Activated CD4-positive, alpha-beta T cell treated with anti-CD3 and anti-CD28 coated beads, Interleukin-2, amount 50 U/mL, for 4 hours (primary cell): ENCODE measurements at places on chromosomes 11 and 22.

GRCh38 chr11:93741882-93742226, 382 bp downstream of the C11orf54 start:
- no peak for DNase-seq

- no peak for DNase-seq
Observed at GRCh38 chr11:111157571-111157970, 88.0 kb upstream of the POU2AF2 start.

- no peak for DNase-seq
Observed at GRCh38 chr22:42766860-42767259, 46.2 kb upstream of the A4GALT start.

- no peak for DNase-seq
Observed at GRCh38 chr22:30247974-30248373, 1.4 kb upstream of the LIF start.

- no peak for DNase-seq
Observed at GRCh38 chr22:46619240-46619829, 851 bp upstream of the GRAMD4 start.

GRCh38 chr11:75337195-75337654, 14.2 kb downstream of the ARRB1 start:
- DNase-seq: no peak

DNA sequence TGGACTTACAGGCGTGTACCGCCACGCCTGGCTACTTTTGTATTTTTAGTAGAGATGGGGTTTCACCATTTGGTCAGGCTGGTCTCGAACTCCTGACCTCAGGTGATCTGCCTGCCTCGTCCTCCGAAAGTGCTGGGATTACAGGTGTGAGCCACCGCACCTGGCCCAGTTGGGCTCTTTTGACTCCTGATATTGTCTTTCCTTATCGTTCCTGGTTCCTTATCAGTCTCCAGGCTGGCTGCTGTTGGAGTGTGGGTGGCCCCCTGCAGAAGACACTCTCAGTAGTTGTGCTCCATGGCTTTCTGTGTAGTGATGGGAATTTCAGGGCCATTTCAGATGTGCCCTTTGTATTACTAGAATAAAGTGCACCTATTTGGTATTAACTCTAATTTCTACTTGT, 55.3 kb downstream of the C22orf31 start:
- no peak for DNase-seq

GRCh38 chr11:131544591-131544990, 174.2 kb downstream of the NTM start:
- no peak for DNase-seq

GRCh38 chr11:118086913-118087768, at the start of gene SMIM35:
Gene SMIM35 (minus strand): TSS chr11:118086963. CDS start chr11:118086757, 206 bp downstream.
- DNase-seq: no peak

DNA sequence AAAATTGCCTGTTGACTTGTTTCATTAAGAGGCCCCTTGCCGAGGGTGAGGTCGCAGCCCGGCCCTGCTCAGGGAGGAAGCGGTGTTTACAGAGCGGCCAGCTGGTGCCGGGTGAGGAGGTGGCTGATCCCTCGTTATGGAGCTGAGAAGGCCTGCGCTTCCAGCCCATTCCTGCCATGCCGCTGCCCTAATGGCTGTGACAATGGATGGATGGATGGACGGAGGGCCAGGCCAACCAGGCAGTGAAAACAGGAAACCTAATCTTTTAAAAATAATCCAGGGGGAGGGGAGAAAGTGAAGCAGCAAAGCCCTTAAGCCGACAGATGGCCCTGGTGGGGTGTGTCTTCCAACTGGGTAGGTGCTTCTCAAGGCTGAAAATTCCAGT, 38.5 kb downstream of the BCR start:
- no peak for DNase-seq

- no peak for DNase-seq
Observed at GRCh38 chr11:126992065-126992803, 8.3 kb downstream of the KIRREL3 start.

DNA sequence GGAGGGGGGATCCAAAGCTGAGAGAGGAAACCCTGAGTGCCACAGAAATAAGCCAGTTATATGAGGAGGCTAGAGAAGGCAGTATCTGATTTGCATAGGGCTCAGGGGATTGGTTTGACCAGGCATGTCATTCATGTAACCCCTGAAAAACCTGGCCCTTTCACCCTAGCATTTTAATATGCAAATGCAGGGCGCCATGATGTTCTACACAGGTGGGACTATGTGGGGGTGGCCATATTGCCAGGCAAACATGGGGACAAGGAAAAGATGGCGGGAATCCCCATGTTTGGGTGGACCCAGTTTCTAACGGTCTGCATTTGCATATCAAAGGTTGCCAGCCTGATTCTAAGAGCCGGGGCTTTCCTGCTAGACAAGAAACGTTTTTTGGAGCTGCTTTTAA, 27.2 kb downstream of the CSF2RB start:
- no peak for DNase-seq

- DNase-seq: no peak
Observed at GRCh38 chr22:29125844-29126243, 53.0 kb downstream of the KREMEN1 start.

- DNase-seq: no peak
Observed at GRCh38 chr11:12897390-12897789, 111.7 kb upstream of the RASSF10 start.

GRCh38 chr11:118258410-118258809, 5.7 kb downstream of the MPZL2 start:
- no peak for DNase-seq

- DNase-seq: no peak
Observed at GRCh38 chr11:45449036-45449601, 163.0 kb upstream of the SYT13 start.

DNA sequence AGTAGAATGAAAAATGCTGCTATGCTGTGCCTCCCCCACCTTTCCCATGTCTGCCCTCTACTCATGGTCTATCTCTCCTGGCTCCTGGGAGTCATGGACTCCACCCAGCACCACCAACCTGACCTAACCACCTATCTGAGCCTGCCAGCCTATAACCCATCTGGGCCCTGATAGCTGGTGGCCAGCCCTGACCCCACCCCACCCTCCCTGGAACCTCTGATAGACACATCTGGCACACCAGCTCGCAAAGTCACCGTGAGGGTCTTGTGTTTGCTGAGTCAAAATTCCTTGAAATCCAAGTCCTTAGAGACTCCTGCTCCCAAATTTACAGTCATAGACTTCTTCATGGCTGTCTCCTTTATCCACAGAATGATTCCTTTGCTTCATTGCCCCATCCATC, 14.9 kb upstream of the HBE1 start:
- no peak for DNase-seq

GRCh38 chr22:39943337-39943736, 16.9 kb upstream of the TMA7B start:
- DNase-seq: no peak

DNA sequence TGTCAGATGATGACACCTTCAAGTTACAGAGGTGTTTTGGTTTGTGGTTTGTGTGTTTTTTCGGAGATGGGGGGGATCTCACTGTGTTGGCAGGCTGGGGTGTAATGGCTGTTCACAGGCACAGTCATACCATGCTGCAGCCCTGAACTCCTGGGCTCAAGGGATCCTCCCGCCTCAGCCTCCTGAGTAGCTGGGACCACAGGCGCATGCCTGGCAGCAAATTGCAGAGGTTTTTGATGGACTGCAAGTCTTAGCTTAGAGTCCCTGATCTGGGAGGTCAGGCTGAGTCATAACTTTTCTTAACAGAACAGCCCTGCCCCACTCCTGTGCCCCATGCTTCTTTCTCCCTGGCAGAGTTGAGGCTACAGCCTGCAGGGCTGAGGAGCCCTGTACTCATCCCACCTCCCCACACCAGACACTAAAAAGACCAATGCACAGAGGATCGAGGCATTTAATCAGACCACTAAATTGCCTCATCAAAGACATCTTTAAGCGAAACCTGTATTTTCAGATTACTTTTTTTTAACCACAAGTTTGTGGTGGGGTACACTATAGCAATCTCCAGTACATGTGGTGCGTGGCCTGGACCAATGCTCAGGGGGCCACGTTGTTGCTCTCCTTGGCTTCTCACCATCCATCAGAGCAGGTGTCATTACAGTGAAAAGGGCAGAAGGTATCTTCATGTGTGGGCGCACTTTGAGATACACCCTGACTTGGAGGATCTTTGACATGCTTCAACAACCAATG, 17.1 kb upstream of the ADORA2A start:
- DNase-seq: no peak

- no peak for DNase-seq
Observed at GRCh38 chr11:67022341-67022933, 497 bp upstream of the SYT12 start.

DNA sequence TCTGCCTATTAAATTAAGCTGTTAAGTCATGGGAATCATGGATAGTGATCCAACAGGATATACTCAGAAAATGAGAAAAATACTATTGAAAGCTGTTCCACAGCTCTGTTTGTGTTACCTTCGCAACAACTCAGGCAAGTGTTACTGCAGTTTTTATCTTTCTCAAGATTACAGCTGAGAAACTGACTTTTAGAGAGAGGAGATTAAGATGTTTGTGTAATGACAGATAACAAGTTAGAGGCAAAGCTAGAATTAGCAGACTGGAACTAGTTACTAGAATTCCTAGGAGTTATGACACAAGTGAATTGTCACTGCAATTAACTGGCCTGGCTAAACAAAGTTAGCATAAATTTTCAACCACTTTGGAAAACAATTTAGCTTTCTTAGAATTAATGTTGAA, 1.6 kb downstream of the SLN start:
- no peak for DNase-seq

- DNase-seq: no peak
Observed at GRCh38 chr11:75606099-75606498, 44.0 kb downstream of the SERPINH1 start.

GRCh38 chr11:2142300-2142759, 3.1 kb upstream of the IGF2 start:
- DNase-seq: no peak

GRCh38 chr22:37258005-37258752, 14.1 kb upstream of the RAC2 start:
- DNase-seq: no peak

- no peak for DNase-seq
Observed at GRCh38 chr11:72580642-72580950, 93.6 kb downstream of the PDE2A start.

- DNase-seq: no peak
Observed at GRCh38 chr11:123822599-123822998, 16.4 kb upstream of the OR6M1 start.

DNA sequence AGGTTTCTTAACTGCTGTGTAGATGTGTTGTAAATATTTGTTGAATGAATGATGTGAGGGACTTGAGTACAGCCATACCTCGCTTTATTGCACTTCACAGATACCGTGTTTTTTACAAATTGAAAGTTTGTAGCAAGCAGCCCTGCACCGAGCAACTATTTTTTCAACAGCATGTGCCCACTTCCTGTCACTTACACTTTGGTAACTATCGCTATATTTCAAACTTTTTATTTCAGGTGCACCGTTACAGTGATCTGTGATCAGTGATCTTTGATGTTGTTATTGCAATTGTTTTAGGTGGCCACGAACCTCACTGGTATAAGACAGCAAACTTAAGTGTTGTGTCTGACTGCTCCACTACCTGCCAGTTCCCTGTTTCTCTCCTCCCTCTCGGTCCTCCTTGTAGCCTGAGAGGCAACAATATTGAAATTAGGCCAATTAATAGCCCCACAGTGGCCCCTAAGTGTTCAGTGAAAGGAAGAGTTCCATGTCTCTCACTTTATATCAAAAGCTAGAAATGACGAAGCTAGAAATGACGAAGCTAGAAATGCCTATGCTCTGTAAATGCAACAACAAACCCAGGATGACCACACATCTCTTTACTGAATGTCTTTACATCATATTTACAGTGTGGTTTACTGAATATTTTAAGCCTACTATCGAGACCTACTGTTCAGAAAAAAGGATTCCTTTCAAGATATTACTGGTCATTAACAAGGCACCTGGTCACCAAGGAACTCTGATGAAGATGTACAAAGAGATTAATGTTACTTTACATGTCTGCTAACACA, 1.0 kb downstream of the SFI1 start:
- no peak for DNase-seq

- no peak for DNase-seq
Observed at GRCh38 chr11:64814712-64815187, 4.4 kb upstream of the MEN1 start.

- DNase-seq: peak; percentile 84
Observed at GRCh38 chr22:36853407-36854099, 7.3 kb upstream of the NCF4 start.

- no peak for DNase-seq
Observed at GRCh38 chr11:118213781-118214180, 11.0 kb downstream of the JAML start.

- no peak for DNase-seq
Observed at GRCh38 chr22:35307892-35308291, 8.2 kb downstream of the TOM1 start.

DNA sequence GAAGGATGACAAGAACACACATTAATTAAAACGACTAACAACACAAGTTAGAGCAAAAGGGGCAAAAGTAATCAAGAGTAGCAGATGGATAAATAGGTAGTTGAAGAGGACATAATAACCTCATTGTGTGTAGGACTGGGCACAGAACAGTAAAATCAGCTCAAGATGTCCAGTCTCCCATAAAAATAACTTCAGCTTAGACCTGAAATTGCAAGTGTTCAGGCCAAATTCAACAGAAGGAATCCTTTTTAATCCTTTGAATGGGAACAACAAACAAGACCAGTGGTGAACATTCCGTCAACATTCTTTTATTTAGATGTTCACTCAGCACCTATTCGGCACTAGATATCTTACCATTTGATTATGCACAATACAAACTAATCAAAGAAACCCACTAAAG, 4.4 kb downstream of the MTMR2 start:
- DNase-seq: no peak
